ENCODE measurements at places on chromosomes 3 and 15.
A peak's percentile ranks its signal among the peaks of the same experiment; 100 is the strongest.

DNA sequence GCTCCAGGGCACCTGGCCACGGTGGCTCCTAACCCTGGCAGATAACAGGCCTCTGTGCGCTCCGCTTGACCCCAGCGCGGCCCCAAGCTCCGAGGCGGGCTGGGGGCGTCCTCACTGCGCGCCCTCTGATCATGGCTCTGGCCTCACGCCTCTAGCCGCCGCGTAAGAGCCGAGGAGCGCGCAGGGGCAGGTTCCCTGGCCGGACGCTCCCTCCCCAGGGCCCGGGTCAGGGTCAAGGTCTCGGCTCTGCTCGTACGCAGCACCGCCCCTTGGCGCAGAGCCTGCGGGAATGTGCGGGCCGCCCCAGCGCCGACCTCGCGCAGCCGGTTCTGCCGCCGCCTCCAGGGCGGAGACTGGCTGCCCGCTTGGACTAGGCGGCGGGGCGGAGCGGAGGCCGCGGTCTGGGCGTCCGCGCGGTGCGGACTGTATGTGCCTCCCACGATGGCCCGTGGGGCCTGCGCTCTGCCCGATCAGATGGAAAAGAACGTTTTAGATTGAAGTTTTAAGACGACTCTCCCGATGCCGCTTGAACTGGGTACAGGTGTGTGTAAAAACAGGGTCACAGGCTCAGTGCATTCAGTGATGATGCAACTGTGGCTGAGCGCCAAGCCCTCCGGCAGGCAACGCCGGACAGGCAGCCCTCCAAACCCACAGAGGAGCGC, 40.8 kb downstream of the CHST14 start:
- DNase-seq: peak; percentile 25

- DNase-seq: no peak
Observed at GRCh38 chr15:61759639-61760038, 300.6 kb downstream of the VPS13C start.

DNA sequence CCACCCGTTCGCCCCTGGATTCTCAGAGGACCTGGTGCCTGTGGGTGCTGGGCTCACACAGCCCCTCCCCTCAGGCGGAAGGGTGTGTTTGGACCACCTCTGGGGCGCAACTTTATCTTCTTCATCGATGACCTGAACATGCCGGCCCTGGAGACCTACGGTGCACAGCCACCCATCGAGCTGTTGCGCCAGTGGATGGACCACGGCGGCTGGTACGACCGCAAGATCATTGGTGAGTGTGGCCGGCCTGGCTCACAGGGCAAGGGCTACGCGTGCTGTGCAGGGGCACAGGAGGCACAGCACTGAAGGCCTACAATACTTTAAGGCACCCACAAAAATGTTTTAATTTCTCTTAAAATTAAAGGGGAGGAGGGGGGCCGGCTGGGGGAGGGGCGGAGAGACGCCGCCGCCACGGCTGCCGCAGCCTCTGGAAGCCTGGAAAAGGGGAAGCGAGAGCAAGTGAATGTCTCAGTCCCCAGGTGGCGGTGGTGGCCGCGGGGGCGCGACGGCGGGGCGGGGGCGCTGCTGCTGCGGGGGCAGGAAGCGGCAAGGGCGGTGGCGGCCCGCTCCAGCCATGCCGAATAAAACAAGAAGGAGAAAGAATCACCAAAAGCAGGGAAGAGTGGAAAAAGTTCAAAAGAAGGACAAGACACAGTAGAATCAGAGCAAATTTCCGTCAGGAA, 56.8 kb downstream of the DNAH1 start:
- DNase-seq: no peak

DNA sequence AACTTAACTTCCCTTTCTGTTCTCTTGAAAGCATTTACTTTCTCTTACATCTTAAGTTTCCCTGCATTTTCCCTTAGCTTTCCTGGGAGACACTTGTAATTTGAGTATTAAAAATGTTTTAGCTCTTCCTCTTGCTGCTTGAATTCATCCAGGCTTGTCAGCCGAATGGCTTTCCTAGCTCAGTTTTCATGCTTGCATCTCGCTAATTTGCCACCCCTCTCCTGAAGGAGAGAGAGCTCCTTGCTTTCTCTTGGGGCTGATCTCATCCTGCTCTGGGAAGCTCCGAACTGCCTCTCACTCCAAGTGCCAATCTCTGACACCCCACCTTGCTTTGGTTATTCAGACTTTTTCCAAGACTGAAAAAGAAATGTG, 374.6 kb upstream of the TBL1XR1 start:
- DNase-seq: no peak

- no peak for DNase-seq
Observed at GRCh38 chr15:22918056-22918455, 62.1 kb downstream of the CYFIP1 start.

GRCh38 chr15:84886211-84886983, 1.9 kb downstream of the SLC28A1 start:
- no peak for DNase-seq

DNA sequence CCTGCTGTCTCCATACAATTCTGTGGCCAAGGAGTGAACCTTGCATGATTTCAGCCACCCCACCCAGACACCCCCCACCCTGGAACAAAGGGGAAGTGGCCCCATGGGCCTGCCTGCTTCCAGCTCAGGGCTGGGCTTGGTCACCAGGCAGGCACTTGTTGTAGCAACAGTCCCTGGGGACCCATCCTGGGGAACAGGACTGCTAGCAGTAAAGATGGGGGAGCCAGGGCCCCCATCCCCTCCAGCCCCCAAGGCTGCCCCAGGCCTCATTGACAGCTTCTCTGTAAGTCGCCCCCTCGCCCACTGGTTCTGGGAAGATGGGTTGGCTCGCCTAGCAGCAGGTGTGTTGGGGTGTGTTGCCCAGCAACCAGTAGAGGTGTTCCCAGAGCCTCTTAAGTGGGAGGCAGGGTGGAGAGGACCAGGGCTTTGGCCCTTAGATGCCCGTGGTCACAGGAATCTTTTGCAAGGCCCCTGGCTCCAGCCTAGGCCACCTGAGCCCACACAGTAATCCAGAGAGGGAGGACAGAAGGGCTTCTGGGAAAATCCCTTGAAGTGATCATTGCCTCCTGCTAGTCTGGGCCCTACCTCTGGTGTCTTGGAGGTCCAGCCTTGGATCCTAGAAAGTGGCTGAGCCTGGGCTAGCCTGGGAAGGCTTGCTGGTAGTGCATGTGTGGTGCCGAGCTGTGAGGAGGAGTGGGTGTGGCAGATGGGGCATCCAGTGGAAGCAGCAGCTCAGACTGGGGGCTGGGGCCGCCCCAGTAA, 48.9 kb downstream of the CYP11A1 start:
- DNase-seq: peak; percentile 64

GRCh38 chr15:92655178-92655995, at the start of gene FAM174B:
TSS of gene FAM174B (minus strand) at chr15:92655775.
- peak; percentile 29 for DNase-seq

DNA sequence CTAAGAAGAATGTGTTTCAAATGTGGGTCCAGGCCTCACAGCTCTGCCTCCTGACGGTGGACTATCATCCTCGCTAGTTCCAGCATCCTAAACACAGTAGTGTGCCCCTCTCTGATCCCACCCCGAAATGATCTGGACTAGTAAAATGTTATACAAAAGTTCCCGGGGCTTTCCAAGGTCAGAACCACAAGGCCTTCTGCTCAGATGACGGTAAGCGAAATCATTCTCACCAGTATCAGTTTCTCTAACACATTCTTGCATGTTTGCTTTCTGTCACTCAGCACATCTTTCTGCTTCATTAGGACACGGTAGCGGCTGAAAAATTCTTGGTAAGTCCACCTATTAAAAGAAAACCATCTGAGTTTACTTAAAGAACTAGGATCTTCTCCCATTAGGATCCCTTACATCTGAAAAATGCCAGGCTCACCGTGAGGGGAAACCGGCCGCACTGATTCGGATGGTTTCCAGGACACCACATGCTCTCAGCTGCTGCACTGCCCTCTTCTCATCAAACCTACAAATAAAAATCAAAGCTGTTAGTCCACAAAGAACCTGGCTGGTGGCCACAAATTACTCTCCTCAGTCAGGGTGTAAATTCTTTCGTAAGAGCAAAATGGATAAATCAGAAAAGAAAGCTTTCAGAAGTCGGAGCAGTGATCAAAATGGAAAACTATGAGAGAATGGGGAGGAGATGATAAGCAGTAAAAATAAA, 83.9 kb upstream of the MYO5C start:
- DNase-seq: no peak

DNA sequence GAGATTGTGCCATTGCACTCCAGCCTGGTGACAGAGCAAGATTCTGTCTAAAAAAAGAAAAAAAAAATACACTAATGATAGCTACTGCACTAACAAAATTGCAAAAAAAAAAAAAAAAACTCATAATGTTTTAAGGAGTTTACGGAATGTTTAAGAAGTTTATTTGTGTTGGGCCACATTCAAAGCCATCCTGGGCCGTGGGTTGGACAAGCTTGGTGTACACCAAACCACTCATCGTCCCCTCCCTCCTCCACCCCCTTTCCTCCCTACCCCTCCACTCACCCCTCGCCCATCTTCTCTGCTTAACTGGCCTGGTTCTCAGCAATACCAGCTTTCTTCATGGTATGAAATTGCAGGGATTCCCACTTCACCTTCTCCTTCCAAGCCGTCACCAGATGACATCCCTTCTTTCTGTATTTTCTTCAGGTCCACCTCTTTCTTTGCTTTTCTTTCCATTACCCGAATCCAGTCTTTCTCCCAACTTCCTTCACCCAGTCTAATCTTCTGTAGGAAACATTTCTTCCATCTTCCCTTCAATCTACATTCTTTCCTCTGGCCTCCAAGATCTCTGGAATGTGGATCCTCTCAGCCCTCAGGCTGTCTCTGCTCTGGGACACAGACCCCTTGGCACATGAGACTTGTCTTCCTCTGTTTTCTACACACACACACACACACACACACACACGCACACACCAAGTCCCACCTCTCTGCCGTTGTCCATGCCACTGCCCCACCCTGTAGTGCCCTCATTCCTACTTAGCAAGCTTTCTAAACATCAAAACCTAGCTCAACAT, 3.5 kb upstream of the MESP1 start:
- DNase-seq: no peak

DNA sequence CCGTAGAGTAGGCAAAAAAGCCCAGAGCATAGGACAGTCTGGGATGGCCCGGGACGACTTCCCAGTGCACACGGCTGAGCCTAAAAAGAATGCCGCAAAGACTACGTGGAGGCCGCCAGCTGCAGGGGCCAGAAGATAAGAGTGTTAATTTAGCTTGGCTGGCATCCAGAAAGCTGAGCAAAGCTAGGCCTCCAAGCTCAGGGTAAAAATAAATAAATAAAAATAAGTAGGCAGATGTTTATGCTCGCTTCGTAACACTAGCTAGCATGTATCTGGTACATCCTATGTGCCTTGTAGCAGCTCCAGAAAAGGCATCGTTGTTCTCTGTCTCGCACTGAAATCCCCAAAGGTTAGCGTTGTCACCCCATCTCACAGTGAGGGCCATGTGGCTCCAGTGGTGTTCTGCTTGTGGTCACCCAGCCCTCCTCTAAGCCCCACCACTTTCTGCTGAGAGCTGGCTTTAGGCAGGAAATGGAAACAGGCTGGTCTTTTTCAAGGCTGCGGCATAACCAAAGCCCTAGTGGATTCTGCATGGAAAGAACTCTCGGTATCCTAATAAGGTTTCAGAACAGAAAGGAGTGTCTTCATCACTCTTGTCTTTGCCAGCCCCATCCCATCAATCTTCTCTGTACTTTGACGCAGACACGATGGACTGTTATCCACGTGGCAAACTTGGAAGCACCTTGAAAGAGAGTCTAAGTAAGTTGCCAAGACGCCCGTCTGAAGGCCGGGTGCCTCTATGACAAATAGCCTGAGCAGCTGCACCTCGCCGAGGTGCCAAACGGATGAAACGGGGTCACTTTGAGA, 58.1 kb upstream of the MEF2A start:
- DNase-seq: no peak

DNA sequence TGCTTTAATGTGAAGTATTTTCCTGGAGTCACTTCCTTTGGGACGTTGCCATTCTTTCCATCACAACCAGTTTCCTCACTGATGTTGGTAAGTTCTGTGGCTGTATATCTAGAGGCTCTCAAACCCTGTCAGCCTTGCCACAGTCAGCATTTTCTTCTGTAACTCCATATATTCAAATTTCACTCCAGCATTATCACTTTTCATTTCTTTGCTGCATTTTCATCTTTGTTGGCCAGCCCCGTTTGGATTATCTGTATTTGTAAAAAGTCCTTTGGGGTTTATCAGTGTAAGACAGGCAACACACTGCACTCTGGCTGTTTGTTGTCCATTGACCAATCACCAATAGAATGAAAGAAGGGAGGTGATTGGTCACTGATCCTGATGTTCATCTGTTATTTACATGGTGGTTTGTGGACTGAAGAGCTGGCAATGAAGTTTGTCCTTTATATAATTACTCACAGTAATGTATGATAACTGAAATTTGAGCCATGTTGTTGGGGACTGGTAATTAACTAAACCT, 20.3 kb downstream of the GMPS start:
- no peak for DNase-seq

- DNase-seq: no peak
Observed at GRCh38 chr3:189186101-189186500, 14.3 kb downstream of the TPRG1 start.

- peak; percentile 57 for DNase-seq
Observed at GRCh38 chr3:170585937-170586310, at the start of gene SLC7A14. TSS of gene SLC7A14 (minus strand) at chr3:170586075. CDS start at chr3:170526936, 59,139 bp downstream.

- no peak for DNase-seq
Observed at GRCh38 chr15:88342666-88343065, 86.1 kb upstream of the NTRK3 start.

GRCh38 chr3:133863911-133864310, 31.8 kb downstream of the RAB6B start:
- DNase-seq: no peak

DNA sequence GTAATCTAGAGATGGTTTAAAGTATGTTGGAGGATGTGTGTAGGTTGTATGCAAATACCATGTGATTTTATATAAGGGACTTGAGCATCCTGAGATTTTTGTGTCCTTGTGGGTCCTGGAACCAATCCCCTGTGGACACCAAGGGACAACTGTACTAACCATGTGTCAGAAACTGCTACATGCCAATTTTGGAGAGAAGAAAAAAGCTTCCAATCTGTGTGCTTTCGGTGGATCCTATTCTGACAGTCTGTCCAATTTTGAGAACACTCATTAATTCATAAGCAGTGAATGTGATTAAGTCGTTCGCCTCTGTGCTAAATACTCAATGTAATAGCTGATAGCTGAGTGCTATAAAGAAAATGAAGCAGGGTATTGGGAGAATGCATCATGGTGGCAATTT, 61.6 kb downstream of the RBM6 start:
- DNase-seq: no peak

DNA sequence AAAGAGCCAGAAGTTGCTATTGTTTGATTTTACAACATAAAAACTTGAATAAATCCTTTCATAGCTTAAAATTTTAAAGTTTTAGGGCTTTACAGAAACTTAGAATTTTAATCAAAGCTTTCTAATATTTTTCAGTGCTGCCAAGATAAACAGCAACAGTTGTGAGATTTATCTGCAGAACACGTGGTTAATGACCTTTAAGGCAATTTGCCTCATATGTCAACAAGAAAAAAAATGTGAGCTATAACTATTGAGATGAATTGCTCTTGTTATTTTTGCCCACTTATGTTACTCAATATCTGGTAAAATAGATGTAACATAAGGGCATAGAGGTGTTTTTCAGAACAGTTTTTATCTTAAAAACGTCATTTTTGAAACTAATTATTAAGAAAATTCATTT, 96.7 kb upstream of the NECTIN3 start:
- DNase-seq: no peak

Data from NCI-H510A treated with DMSO at 0.1 percent for 48 hours (cell line).